ENCODE measurements at places on chromosomes 6 and 20. TPM values are rescaled to one million over a fixed set of nuclear protein-coding genes. Genes with fewer than 3 reads are reported as not detected.

ADGRF4 gene
- total RNA-seq, result not detected

FAM162B gene
- not detected for total RNA-seq

CDC5L gene
- total RNA-seq, result 22.6 TPM

HM13 gene
- 233 TPM for total RNA-seq

LRRC1 gene
- 1.00 TPM for total RNA-seq

SMLR1 gene
- not detected for total RNA-seq

LPA gene
- not detected for total RNA-seq

KCNK17 gene
- total RNA-seq, result not detected

SLC26A8 gene
- 0.33 TPM for total RNA-seq

LY6G6F gene
- total RNA-seq, result not detected

FOXQ1 gene
- not detected for total RNA-seq

UNC5CL gene
- 2.4 TPM for total RNA-seq

LTA gene
- total RNA-seq, result 1,187 TPM

ALDH5A1 gene
- total RNA-seq, result 2.3 TPM
